ENCODE measurements at places on chromosomes 4 and X. TPM values are rescaled to one million over a fixed set of nuclear protein-coding genes. Genes with fewer than 3 reads are reported as not detected.

GRCh38 chr4:138114434-138114833, 127.7 kb downstream of the SLC7A11 start:
- no peaks in the 10 kb centered on the region for H3K27me3 ChIP-seq
- H3K4me1 ChIP-seq: peaks cover 26% of the 10 kb centered on the region
- no peak overlapping the region for H3K27ac ChIP-seq
- no peak for DNase-seq

DNA sequence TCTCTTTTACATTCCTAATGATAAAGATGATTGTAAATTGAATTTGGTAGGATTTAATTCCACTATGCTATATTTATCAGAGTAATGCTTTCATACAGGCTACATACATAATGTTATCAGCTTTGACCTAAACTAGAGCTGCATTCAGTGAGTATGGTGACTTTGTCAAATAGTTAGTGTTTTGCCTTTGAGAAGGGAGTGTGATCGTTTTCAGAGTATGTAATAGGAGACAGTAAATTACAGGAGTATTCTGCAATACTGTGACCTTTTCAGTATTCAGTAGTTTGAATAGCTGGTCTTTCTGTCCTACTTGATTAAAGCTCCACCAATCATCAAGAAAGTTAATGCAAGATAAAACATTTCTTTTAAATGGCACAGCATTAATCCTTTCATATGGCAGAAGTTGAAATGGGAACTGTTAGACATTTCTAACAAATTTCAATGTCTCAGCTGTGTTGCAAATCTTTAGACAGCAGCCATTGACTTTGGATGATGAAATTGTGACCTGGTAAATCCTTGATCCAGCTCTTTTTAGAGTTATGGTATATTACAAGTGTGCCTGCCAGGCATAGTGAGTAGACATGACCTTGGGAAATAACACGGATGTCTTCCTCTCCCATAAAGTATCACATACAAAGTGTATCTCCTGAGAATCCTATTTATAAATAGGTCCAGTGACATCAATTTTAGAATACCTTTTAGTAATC, 455.3 kb downstream of the KCTD8 start:
- H3K27me3 ChIP-seq: no peaks in the 10 kb centered on the region
- H3K4me1 ChIP-seq: peaks cover 29% of the 10 kb centered on the region
- no peak overlapping the region for H3K27ac ChIP-seq
- H3K36me3 ChIP-seq: no peaks in the 10 kb centered on the region

DNA sequence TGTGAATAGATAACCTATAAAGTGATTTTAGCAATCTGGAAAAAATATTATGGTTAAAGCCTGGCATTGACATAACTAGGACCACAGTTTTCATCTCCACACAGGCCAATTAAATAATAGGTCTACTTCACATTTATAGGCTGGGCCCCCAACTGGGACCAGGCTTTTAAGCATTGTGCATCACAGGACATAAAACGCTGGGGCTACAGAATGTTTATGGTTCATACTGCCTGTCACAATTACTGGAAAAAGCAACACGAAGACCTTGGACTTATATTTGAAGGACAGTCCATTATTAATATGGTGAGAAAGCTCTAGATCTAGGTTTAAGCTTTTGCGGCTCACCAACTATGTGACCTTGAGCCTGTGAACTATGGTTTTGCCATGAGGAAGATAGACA, 94.2 kb downstream of the MFAP3L start:
- peaks cover 11% of the 10 kb centered on the region for H3K4me1 ChIP-seq
- H3K36me3 ChIP-seq: no peaks in the 10 kb centered on the region
- no peak for DNase-seq
- H3K27me3 ChIP-seq: no peaks in the 10 kb centered on the region
- H3K4me3 ChIP-seq: no peak overlapping the region

DNA sequence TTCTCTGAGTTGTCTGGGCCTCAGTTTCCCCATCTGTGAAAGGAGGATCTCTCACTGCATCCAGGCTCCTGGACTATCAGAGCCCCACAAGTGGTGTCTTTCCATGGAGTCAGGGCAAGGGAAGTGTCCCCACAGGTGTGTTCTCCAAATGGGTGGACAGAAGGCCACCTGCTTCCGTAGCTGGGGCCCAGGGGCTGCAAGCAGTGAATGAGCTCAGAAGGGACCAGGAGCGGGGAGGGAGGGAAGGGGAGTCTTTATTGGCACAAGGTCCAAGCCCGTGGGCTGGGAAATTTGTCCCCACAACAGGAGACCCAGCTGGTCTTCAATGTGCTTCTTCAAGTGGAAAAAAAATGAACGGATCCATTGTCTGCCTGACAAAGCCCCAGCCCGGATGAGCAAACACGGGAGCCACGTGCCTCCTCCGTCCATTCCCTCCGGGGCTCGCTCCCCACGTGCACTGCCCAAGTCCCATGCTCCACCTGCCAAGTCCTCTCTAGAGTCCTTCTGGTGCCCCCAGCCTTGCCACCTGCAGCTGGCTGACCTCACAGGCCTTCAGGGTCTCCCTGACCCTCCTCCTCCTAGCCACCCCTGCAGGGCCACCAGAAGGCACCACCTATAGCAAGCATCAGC, 72.0 kb downstream of the JAKMIP1 start:
- DNase-seq: no peak
- H3K36me3 ChIP-seq: no peaks in the 10 kb centered on the region
- H3K27me3 ChIP-seq: no peaks in the 10 kb centered on the region
- H3K4me1 ChIP-seq: no peaks in the 10 kb centered on the region
- no peak overlapping the region for H3K27ac ChIP-seq
- no peak overlapping the region for H3K4me3 ChIP-seq

GRCh38 chrX:2383735-2384134, 117.0 kb downstream of the DHRSX start:
- H3K36me3 ChIP-seq: no peaks in the 10 kb centered on the region
- no peak overlapping the region for H3K27ac ChIP-seq
- no peak for DNase-seq
- no peak overlapping the region for H3K4me3 ChIP-seq

DNA sequence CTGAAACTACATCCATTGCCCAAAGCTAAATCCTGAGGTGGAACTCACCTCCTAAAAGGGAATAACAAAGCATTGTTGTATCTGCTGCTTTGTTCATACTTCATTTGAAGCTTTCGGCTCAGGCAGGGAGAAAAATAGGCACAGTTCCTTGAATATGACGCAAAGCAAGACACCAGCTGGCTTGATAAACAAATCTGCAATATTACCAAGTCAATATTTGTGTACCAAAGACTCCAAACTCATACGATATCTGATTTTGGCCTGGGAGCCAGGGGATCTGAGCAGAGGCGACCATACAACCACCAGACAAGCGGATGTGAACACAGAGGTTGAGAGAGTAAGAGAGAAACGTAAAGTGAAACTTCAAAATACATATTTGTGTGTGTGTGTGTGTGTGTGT, 34.8 kb upstream of the RAP1GDS1 start:
- no peaks in the 10 kb centered on the region for H3K36me3 ChIP-seq
- no peak for DNase-seq
- H3K4me1 ChIP-seq: no peaks in the 10 kb centered on the region
- no peak overlapping the region for H3K4me3 ChIP-seq

DNA sequence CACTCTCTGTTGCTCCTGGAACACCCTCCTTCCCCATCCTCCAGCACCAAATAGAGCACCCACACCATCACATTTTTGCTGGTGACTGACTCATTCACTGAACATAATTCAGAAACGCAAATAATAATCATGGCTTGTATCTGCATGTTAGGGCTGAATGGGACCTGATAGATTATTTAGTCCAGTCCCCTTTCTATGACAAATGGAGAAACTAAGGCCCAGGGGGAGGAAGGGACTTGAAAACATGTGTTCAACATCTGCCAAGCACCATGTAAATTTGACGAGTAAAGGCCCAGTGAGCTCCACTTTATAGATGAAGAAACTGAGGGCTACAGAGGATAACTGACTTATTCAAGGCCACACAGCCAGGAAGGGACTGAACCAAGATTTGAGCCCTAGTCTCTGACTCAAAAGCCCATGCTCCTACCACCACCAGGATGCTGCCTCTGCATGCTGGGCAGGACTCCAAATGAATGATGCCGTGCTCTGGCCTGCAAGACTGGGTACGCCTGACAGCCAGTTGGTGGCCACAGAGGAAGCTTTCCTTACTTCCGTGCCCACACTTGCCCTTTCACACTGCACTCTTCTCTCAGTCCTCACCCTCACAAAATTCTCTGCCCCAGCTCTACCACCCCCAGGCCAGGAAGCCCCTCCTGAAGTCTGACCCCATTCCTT, 133.3 kb upstream of the PJA1 start:
- no peaks in the 10 kb centered on the region for H3K27me3 ChIP-seq
- H3K36me3 ChIP-seq: no peaks in the 10 kb centered on the region
- no peaks in the 10 kb centered on the region for H3K4me1 ChIP-seq

DNA sequence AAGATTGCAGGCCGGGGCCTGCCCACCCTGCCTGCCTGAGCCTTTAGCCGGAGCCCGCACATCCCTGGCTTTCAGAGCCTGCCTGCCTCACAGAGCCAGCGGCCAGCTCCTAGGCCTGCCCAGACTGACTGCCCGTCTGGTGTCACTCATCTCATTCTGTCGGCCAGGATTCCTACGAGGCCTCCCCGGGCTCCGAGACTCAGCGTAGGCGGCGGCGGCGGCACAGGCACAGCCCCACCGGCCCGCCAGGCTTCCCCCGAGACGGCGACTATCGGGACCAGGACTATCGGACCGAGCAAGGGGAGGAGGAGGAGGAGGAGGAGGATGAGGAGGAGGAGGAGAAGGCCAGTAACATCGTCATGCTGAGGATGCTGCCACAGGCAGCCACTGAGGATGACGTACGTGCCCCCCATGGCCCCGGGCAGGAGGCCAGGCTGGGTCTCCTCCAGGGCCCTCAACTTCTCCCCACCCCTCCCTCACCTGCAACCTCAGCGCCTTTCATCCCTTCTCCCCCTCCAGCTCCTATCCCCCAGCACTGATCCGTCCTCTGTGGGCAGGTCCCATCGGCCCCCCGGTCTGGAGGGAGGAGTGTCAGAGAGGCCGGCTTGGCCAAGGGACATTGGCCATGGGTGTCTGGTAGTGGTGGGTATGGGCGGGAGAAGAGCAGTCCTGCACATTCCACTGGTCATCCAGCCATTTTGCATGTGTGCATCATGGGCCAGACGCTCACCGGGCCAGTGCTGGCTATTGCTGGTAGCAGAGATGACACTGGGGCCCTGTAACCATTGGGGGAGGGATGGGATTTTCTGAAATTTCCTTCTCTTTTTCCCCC, 22.6 kb upstream of the UBA1 start:
- DNase-seq: no peak
- H3K27ac ChIP-seq: no peak overlapping the region
- H3K27me3 ChIP-seq: no peaks in the 10 kb centered on the region
- H3K4me3 ChIP-seq: no peak overlapping the region
- no peaks in the 10 kb centered on the region for H3K4me1 ChIP-seq

GRCh38 chr4:3611778-3612177, 79.6 kb upstream of the LRPAP1 start:
- no peak overlapping the region for H3K4me3 ChIP-seq
- no peaks in the 10 kb centered on the region for H3K36me3 ChIP-seq
- no peaks in the 10 kb centered on the region for H3K27me3 ChIP-seq
- no peak overlapping the region for H3K27ac ChIP-seq

- no peaks in the 10 kb centered on the region for H3K27me3 ChIP-seq
- H3K27ac ChIP-seq: no peak overlapping the region
- H3K4me1 ChIP-seq: peaks cover 26% of the 10 kb centered on the region
- H3K4me3 ChIP-seq: no peak overlapping the region
- no peaks in the 10 kb centered on the region for H3K36me3 ChIP-seq
- DNase-seq: peak; percentile 23
Observed at GRCh38 chr4:148061795-148062194, 329.9 kb downstream of the ARHGAP10 start.

GRCh38 chrX:155071694-155072280, 479 bp downstream of the BRCC3 start:
- no peaks in the 10 kb centered on the region for H3K27me3 ChIP-seq
- no peaks in the 10 kb centered on the region for H3K4me1 ChIP-seq
- no peaks in the 10 kb centered on the region for H3K36me3 ChIP-seq
- DNase-seq: peak; percentile 24
- peak overlapping the region; percentile 87 for H3K4me3 ChIP-seq
- no peak overlapping the region for H3K27ac ChIP-seq

- no peak for DNase-seq
- H3K36me3 ChIP-seq: no peaks in the 10 kb centered on the region
- no peaks in the 10 kb centered on the region for H3K27me3 ChIP-seq
- H3K27ac ChIP-seq: no peak overlapping the region
- 0 out of 2 replicates have a peak overlapping the region, but pooled peaks have one; percentile 7 for H3K4me3 ChIP-seq
- peaks cover 23% of the 10 kb centered on the region for H3K4me1 ChIP-seq
Observed at GRCh38 chr4:52554612-52555355, 104.3 kb downstream of the USP46 start.

DNA sequence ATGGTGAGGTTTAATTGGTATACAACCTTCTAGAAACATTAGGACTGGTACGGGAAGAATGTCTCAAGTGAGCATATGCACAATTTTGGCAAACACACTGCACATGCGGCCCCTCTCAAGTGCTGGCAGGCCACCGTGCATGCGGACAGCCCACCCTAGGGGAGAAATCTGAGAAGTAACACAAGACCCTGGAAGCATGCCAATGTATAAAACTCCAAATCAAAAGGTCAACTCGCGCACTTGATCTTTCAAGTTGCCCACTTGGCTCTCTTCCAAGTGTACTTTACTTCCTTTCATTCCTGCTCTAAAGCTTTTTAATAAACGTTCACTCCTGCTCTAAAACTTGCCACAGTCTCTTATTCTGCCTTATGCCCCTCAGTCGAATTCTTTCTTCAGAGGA, 488.3 kb downstream of the CFAP47 start:
- no peak overlapping the region for H3K4me3 ChIP-seq
- no peak overlapping the region for H3K27ac ChIP-seq
- H3K27me3 ChIP-seq: no peaks in the 10 kb centered on the region
- no peak for DNase-seq

Gene EDNRA
- total RNA-seq: 4.5 TPM

Gene VCX3A
- total RNA-seq: not detected

Gene NR0B1
- total RNA-seq: 0.16 TPM

Gene RTL9
- 0.31 TPM for total RNA-seq

Gene BMPR1B
- total RNA-seq: 1.0 TPM

Gene NAP1L2
- total RNA-seq: 16.2 TPM

Gene CT55
- total RNA-seq: not detected

Gene RRH
- total RNA-seq: not detected

Gene PGRMC2
- 61.9 TPM for total RNA-seq

Gene ANK2
- total RNA-seq: 23.8 TPM

Gene IL3RA
- not detected for total RNA-seq

Gene CFAP299
- not detected for total RNA-seq

Gene CNGA2
- total RNA-seq: not detected

Gene PHKA2
- total RNA-seq: 23.7 TPM

All from GM23338 (cell line).